ENCODE measurements at places on chromosomes 4 and X. TPM values are rescaled to one million over a fixed set of nuclear protein-coding genes. Genes with fewer than 3 reads are reported as not detected.

- no peak overlapping the region for H3K4me3 ChIP-seq
- H3K4me1 ChIP-seq: no peaks in the 10 kb centered on the region
- no peak overlapping the region for H3K27ac ChIP-seq
Observed at GRCh38 chrX:155645180-155645579, 32.4 kb upstream of the TMLHE start.

DNA sequence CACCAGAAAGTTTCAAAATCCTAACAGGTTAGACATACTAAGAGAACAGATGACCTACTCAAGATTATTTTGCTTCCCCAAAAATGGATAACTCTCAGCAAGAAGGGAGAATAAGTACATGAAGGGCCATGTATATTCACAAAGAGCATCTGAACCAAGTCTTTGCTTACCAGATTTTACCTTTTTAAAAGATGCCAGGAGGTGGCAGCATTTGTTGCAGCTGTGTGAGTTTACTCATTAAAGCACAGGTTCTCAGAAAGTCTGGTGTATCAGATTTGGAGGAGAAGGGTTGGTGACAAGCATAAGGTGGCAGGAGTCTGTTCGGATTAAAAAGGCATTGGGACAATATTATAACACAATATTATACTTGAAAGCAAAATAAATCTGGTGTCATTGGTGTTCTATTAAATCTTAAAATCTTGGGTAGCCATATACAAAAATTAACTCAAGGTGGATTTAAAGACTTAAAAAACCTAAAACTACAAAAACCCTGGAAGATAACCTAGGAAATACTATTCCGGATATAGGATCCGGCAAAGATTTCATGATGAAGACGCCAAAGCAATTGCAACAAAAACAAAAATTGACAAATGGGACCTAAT lies 51.3 kb upstream of the NFKB1 start:
- no peaks in the 10 kb centered on the region for H3K36me3 ChIP-seq
- H3K4me3 ChIP-seq: no peak overlapping the region
- no peak overlapping the region for H3K27ac ChIP-seq
- DNase-seq: no peak
- H3K4me1 ChIP-seq: no peaks in the 10 kb centered on the region

Gene SYTL5
- total RNA-seq: 10.0 TPM

DNA sequence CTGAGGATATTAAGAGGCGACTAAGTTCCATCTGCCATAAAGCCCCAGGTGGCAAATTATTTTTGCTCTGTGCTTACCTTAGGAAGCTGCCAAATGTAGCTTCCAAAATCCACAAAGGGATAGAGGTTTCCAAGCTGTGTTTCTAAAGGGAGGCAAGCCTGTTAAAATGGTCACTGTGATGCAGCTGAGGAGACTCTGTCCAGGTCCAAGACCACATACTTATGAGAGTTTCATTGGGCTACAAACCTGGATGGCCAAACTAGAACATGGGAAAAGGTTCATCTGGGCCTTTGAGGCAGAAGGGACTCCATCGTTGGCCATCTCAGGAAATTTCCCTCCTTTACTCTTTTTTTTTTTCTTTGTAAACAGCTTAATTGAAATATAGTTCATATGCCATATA lies 306.9 kb upstream of the FGF13 start:
- no peaks in the 10 kb centered on the region for H3K4me1 ChIP-seq
- H3K36me3 ChIP-seq: no peaks in the 10 kb centered on the region
- no peak for DNase-seq
- H3K27ac ChIP-seq: no peak overlapping the region

DNA sequence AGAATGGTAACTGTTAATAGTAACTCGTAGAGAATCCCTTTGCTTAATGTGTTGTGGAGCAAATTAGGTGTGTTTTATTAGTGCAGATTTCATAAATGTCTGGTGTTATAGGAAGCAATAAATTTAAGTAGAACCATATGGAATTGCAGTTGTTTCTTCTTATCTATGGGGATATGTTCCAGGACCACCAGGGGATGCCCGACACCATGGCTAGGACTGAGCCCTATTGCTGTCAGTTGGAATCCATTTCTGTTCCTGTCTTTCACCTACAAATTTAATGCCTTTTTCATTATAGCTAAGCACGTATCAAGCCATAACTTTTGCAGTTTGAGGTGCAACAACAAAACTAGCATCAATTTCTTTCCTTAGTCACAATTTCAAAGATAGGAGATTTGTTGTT lies 72.5 kb downstream of the DDIT4L start:
- no peak for DNase-seq
- no peaks in the 10 kb centered on the region for H3K36me3 ChIP-seq
- H3K4me3 ChIP-seq: no peak overlapping the region
- no peaks in the 10 kb centered on the region for H3K4me1 ChIP-seq

Gene CCDC149
- total RNA-seq: 21.0 TPM

Gene REELD1
- total RNA-seq: 1.3 TPM

GRCh38 chr4:125801924-125802323 lies 487.2 kb downstream of the FAT4 start:
- DNase-seq: no peak
- H3K27ac ChIP-seq: no peak overlapping the region
- no peaks in the 10 kb centered on the region for H3K27me3 ChIP-seq

GRCh38 chrX:28847423-28847822 lies 260.2 kb downstream of the IL1RAPL1 start:
- H3K4me1 ChIP-seq: no peaks in the 10 kb centered on the region
- no peak for DNase-seq
- no peak overlapping the region for H3K27ac ChIP-seq
- peaks cover 3% of the 10 kb centered on the region for H3K36me3 ChIP-seq
- H3K4me3 ChIP-seq: no peak overlapping the region

DNA sequence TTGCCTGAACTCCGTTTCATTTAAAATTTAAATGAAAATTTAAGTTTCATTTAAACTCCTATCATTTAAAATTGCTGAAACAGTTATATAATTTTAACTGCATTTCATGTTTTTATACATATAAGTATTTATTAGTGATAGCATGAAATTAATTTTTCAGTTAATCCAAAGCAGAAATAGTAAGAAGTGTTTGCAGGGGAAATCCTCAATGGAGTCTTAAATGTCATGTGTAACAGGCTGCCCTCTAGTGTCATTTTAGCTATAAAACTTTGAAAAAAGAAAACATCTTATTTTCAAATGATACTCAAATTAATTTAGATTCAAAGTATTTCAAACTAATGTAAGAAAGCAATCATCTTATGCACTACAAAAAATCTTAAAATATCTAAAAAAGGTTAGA lies 27.2 kb downstream of the TAPT1 start:
- no peaks in the 10 kb centered on the region for H3K36me3 ChIP-seq
- no peak overlapping the region for H3K4me3 ChIP-seq
- no peak for DNase-seq
- H3K27me3 ChIP-seq: no peaks in the 10 kb centered on the region

DNA sequence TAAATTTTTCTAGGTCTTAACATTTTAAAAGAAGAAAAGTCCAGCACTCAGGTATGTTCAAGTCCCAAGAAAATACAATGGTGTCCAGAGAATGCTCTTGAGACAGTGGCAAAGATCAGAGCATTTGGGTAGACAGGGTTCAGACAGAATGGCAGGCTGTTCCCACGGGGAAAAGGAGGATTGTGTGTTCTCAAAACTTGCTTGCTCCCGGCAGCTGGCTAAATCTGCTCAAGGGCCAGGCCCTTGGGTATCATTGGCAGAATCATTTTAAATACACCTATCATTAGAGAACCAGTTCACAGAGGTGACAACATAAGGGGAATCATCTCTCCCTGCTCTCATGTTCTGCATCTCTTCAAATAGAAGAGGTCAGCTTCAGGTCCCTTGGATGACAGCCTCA lies 456.3 kb downstream of the DTHD1 start:
- H3K27ac ChIP-seq: no peak overlapping the region
- no peak for DNase-seq
- H3K27me3 ChIP-seq: no peaks in the 10 kb centered on the region
- no peak overlapping the region for H3K4me3 ChIP-seq

DNA sequence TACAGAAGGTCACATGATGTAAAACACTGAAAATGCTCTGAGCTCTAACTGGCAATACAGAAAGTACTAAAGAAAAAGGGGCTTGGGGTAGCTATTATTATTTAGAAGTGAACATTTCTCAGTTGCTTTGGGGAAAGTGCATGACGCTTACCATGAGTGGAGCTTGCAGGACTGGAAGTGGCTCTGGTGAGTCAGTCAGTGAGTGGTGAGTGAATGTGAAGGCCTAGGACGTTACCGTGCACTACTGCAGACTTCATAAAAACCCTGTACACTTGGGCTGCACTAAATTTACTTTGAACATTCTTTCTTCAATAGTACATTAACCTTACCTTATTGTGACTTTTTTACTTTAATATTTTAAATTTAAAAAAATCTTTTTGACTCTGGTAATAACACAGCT lies 89.3 kb upstream of the ENPP6 start:
- no peaks in the 10 kb centered on the region for H3K27me3 ChIP-seq
- no peaks in the 10 kb centered on the region for H3K4me1 ChIP-seq
- no peak overlapping the region for H3K27ac ChIP-seq
- no peaks in the 10 kb centered on the region for H3K36me3 ChIP-seq
- no peak overlapping the region for H3K4me3 ChIP-seq

Gene RAB40A
- 2.3 TPM for total RNA-seq

Gene ARFIP1
- total RNA-seq: 25.3 TPM

GRCh38 chrX:12332786-12333347 lies 194.6 kb downstream of the FRMPD4 start:
- no peak overlapping the region for H3K27ac ChIP-seq
- no peak for DNase-seq
- H3K27me3 ChIP-seq: peaks cover 11% of the 10 kb centered on the region

DNA sequence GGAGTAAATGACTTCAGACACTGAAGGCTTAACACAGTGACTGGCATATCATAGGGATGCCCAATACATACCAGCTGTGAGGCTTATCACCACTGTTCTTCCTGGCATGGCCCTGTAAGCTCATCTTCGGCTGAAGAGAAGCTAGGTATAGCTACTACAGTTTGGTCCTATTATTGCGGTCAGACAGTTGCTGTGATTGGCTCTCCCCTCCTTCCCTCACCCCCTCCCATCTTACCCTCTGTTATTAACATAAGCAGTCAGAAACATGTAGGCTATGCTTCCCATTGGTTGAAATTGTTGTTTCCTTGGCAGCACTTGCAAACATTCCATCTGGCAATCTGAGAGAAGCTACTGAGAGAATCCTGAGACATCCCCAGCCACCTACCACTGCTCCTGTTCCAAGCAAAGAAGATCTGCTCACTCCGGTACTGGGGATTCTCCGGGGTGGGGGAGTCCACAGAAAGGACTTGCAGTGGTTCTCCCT lies at the start of gene AKAP14:
AKAP14 (plus strand) TSS at position 51 of the 484 bp plus-strand sequence. CDS start 7,331 bp downstream, outside the sequence.
- H3K4me1 ChIP-seq: no peaks in the 10 kb centered on the region
- H3K27me3 ChIP-seq: peaks cover 7% of the 10 kb centered on the region
- no peak for DNase-seq
- no peak within 1 kb of the TSS for H3K4me3 ChIP-seq

DNA sequence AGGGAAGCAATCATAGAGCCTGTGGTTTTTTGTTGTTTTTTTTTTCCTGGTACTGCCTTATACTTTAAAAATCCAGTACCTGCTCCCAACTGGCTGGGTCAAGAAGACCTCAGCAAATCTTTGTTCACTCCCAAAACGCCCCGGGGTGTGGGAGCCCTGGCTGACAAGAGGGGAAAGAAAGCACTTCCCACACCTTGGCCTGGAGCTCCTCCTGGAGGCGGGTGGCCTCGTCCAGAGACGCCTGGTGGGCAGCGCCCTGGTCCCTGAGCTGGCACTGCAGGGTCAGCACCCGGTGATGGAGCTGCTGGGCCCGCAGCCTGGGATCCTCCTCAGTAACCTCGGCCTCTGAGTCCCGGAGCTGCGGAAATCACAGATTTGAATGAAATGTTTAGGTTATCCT lies 38.2 kb downstream of the C4orf50 start:
- H3K27ac ChIP-seq: no peak overlapping the region
- peak; percentile 46 for DNase-seq
- no peak overlapping the region for H3K4me3 ChIP-seq
- H3K4me1 ChIP-seq: no peaks in the 10 kb centered on the region

DNA sequence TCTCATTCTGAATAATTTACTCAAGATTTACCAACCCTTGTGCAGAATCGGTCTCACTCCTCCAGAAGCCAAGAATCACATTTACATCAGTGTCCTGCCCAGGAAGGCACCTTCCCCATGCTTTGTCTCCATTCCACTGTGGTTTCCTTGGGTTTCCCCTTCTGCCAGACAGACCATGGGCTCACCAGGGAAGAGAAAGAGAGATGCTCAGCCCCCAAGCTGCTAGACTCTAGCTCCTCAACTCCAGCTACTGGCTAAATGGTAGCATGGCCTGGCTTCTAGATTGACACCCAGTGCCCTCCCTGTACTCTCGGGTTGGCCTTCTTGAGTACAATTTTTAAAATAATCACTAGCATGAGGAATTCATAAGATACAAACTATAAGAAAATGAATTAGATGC lies 12.9 kb downstream of the TLR10 start:
- H3K4me1 ChIP-seq: no peaks in the 10 kb centered on the region
- H3K36me3 ChIP-seq: no peaks in the 10 kb centered on the region
- H3K27ac ChIP-seq: no peak overlapping the region
- H3K27me3 ChIP-seq: no peaks in the 10 kb centered on the region
- no peak overlapping the region for H3K4me3 ChIP-seq

GRCh38 chrX:133992882-133993281 lies 7.5 kb upstream of the GPC3 start:
- no peak overlapping the region for H3K4me3 ChIP-seq
- no peaks in the 10 kb centered on the region for H3K36me3 ChIP-seq
- H3K27ac ChIP-seq: no peak overlapping the region
- DNase-seq: no peak
- H3K4me1 ChIP-seq: no peaks in the 10 kb centered on the region
- H3K27me3 ChIP-seq: no peaks in the 10 kb centered on the region

Gene FGFBP2
- total RNA-seq: 6.4 TPM

DNA sequence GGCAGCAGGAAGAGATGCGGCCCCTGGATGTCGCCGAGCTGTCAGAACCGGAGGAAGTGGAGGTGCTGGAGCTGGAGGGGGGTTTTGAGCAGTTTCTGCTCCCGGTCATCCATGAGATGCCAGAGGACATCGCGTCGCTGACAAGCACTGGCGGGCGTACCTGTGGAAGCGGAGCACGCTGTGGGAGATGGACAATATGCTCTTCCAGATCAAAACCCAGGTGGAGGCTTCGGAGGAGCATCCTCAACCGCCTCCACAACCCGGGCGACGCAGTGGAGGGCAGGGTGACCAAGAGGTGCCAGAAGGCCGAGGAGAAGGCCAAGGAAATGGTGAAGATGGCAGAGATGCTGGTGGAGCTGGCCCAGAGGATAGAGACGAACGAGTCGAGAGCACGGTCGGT lies 7.6 kb upstream of the CCNQ start:
- H3K36me3 ChIP-seq: no peaks in the 10 kb centered on the region
- H3K27ac ChIP-seq: no peak overlapping the region
- H3K4me3 ChIP-seq: no peak overlapping the region
- no peaks in the 10 kb centered on the region for H3K4me1 ChIP-seq
- no peak for DNase-seq

DNA sequence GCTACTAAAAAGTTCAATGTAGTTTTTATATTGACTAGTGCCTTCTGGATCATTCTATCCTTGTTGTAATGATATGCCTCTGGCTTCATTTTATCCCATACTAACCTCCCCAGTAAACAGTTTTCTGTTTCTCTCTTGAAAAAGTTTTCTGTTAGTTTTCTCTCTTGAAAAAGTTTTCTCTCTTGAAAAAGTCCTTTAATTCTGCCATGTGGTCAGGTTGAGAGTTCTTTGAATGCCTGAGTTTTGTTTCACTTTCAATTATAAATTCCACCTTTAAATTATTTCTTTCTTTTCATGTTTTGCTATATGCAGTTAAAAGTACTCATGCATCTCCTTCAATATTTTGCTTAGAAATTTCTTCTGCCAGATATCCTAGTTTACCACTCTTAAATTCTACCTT lies 1139.6 kb downstream of the STPG2 start:
- H3K27me3 ChIP-seq: no peaks in the 10 kb centered on the region
- H3K4me3 ChIP-seq: no peak overlapping the region
- H3K27ac ChIP-seq: no peak overlapping the region
- no peaks in the 10 kb centered on the region for H3K4me1 ChIP-seq
- no peaks in the 10 kb centered on the region for H3K36me3 ChIP-seq
- no peak for DNase-seq

Data from breast epithelium (tissue), 4 donors.